ENCODE measurements at places on chromosomes 1 and 21. TPM values are rescaled to one million over a fixed set of nuclear protein-coding genes. Genes with fewer than 3 reads are reported as not detected.

The PGLYRP4 gene
- total RNA-seq: not detected

The SLC16A4 gene
- total RNA-seq: 14.8 TPM

The CCDC27 gene
- not detected for total RNA-seq

The SPRR4 gene
- not detected for total RNA-seq

The OR10J1 gene
- not detected for total RNA-seq

The FCGR2B gene
- not detected for total RNA-seq

The NUP133 gene
- total RNA-seq: 35.1 TPM

The C8A gene
- not detected for total RNA-seq

The TMEM200B gene
- 4.7 TPM for total RNA-seq

The BRINP2 gene
- not detected for total RNA-seq

The VWA5B1 gene
- total RNA-seq: not detected

The CITED4 gene
- 7.1 TPM for total RNA-seq

The SPRR2F gene
- not detected for total RNA-seq

The FCGR3A gene
- total RNA-seq: not detected

The LRRC38 gene
- total RNA-seq: not detected

The S100A16 gene
- total RNA-seq: 54.4 TPM

The S100A1 gene
- total RNA-seq: 1.7 TPM

The H6PD gene
- 13.9 TPM for total RNA-seq

The LAMC2 gene
- 13.9 TPM for total RNA-seq

The OVAAL gene
- total RNA-seq: not detected

The ZSWIM5 gene
- 1.1 TPM for total RNA-seq

The NIBAN1 gene
- 8.8 TPM for total RNA-seq

The SPATA6 gene
- total RNA-seq: 8.2 TPM

The PCSK9 gene
- 0.53 TPM for total RNA-seq

The SEMA4A gene
- total RNA-seq: 0.66 TPM

The KRTCAP2 gene
- 161 TPM for total RNA-seq

The TRPM2 gene
- 0.79 TPM for total RNA-seq

The LRRC40 gene
- total RNA-seq: 18.3 TPM

The PCP4 gene
- total RNA-seq: not detected

The ZMYND12 gene
- 0.23 TPM for total RNA-seq

The LDLRAD1 gene
- total RNA-seq: not detected

The SLC45A3 gene
- 7.1 TPM for total RNA-seq

The A3GALT2 gene
- total RNA-seq: not detected

The GOLT1A gene
- 0.50 TPM for total RNA-seq

The CFHR5 gene
- total RNA-seq: not detected

The ESRRG gene
- total RNA-seq: 0.79 TPM

The MLLT11 gene
- total RNA-seq: 77.4 TPM

The LIN9 gene
- 2.5 TPM for total RNA-seq

All from astrocyte (in vitro differentiated cells and primary cell).